ENCODE measurements at places on chromosomes 7 and 10.

DNA sequence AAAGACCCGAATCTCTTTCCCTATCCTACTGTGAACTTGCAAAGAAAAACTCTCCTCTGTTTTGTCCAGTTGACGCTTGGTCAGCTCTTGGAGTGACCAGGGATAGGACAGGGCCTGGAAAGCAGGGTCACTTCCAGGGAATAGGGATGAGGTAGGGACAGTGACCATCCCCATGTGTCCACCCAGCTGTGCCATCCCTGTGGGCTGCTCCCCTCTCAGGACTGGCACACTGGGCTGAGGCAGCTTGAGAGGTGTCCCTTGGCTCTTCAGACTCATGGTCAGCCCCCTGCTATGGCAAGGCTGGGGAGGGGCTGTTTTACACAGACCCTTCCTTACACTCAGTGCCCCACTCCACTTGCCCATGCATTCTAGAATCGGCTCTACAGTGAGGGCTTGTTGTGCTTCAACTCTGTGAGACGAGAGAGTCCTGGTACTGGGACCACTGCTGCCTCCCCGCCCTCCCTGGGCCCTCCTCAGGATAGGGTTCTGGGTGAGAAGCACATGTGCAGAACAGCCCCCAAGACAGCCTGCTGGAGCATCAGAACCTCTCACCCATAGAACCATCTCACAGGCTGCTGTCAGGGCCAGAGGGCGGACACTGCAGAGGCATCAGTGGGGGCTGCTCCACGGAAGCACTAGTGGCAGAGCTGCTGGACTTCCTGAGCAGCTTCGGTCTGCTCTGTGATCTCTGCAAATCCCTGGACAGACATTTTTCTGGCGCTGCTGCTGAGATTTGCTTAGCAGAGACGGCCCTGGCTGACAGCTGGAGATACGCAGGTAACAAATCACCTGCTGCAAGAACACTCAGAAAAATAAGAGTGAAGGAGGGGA lies 202.8 kb upstream of the CXCL12 start:
- DNase-seq = no peak

DNA sequence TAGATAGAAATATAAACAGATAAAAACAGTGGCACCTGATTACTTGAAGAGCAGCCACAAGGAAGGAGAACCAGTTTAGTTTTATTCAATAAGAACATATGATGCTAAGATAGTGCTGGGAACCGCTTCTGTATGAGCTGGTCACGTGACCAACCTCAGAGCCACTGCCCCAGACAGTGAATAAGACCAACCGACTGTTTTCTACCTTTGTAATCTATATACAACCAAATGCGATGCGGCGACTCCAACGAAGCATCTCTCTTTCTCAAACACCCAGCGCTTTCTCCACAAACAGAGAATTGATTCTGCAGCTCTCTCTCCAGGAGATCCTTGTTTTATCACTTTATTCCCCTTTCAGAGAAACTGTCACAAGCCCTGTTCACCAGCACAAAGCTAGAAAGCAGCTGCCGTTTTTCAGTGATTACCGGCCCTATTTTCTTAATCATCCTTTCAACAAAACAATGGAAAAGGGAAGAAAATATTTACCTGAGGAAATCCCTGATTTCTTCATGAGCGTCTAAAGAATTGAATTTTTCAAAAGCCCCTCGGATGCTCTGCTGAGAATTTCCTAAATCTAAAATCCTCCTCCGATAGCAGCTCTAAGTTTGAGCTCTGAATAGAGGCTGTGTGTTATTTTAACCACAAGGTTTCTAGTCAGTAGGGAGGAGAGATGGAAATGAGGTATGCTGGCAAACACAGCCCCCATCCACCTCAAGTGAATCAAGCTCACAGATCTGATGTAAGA lies 55.7 kb upstream of the JCAD start:
- DNase-seq = peak; percentile 71

DNA sequence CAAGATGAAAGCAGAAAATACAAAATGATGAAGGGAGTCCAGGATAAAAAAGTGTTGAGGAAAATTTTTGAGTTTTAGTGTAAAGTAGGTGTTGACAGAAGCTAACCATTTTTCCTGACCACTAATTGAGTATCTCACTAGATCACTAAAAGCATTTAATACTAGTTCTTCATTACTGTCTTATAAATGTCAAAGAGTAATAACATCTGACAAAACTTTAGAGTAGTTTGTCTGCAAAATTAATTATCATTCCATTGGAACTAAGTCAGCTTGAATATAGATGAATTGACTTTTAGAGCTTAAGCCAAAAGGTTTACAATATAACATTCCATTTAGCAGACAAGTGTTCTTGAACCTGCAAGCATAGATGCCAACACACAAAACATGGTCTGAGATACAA lies 232.9 kb downstream of the FOXP2 start:
- DNase-seq = no peak

GRCh38 chr10:87635498-87636312 lies 24.0 kb upstream of the PAPSS2 start:
- no peak for DNase-seq

DNA sequence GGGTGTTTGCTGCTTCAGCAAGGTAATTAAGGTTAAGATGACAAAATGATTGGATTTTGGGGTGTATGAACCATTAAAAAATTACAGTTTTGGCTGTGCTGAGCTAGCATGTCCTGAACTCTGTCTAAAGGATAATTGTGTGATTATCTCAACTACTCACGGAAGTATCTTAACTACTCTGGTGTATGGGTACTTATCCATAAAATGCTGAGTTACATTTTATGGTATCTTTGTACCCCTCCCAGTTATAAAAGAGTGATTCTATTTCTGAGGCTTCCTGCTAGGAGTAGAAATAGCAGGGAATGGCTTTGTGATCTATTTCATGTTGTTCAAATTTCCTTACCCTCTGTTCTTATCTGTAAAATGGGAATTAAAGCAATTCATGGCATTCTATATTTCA lies 22.6 kb downstream of the CYP2C18 start:
- DNase-seq = no peak

DNA sequence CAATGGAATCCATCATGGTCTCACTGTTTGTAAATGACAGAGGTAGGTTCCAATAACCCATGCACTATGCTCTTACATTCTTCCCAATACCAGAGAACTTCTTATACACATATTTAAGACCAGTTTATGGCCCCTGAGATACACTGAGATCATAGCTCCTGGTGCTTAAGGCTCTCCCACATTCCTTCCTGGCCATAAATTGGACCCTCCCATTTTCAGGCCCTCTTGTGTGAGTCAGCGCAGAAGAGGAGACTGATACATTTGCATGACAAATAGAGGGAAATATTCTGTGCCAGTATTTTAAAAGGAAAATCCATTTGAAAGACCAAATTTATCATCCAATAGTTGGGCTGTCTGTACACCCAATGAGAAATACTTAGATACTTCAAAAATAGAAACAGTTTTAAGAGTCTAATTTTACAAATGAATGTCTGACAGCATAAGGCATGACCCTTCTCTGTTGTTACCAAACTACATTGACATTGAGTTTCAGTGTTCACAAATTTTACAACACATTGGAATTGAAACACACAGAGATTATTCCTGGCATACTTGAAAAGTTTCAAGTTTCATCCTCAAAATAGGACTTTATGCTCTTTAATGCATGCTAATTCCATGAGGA lies 35.3 kb downstream of the SLC16A9 start:
- DNase-seq = no peak

- no peak for DNase-seq
These were observed 132.6 kb upstream of the PDLIM1 start for GRCh38 chr10:95423164-95424005.

GRCh38 chr7:85229544-85229943 lies 42.7 kb upstream of the SEMA3D start:
- DNase-seq = no peak

DNA sequence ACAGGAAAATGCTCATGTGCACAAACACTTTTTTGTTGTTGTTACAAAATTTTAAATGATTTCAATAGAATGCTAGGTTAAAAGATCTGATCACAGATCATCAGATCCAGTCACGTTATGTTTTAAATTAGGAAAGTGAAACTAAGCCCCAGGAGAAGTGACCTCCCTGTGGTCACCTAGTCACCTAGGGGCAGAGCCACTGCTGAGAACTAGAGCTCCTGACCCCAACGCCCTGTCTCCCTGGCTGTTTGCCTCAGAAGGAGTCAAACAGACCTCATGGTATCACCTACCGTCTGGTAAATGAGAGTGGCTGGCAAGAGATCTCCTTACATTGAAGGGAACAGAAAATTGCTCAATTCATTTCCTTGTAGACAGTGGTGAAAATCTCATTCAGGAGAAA lies 447.3 kb downstream of the ADRA2A start:
- no peak for DNase-seq

- DNase-seq = no peak
These were observed 46.5 kb upstream of the RSU1 start for GRCh38 chr10:16863766-16864165.

DNA sequence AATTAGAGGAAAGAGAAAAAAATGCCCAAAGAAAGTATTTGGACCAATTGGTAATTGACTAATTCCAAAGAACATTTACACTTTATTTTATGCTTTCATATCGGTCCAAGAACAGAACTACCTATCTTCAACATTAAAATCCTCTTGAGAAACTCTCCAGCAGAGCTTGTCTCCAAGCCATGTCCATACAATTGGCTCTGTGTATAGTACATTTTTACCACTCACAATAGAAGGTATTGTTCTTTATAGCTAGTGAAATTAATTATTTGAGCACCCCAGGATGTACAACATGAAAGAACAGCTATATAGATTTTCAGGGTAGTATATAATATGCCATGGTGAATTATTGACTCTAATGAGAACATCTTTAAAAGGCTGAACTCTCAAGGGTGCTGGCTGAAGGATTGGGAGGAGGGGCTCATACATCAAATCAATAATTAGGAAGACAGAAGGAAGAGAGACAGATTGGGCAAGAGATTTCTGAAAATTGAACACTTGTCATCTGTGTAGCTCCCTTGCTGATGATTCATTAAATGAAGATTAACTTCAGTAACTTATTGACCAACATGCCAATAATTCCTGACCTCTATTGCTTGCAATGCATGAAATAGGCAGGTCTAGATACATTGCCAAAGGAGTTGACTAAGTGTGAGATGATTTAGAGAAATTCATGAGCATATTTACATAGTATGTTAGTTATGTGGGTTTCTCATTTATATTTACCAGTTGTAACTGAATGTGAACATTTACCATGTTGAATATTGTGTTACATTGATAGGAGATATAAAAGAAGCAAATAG lies 249.7 kb downstream of the MTERF1 start:
- no peak for DNase-seq

DNA sequence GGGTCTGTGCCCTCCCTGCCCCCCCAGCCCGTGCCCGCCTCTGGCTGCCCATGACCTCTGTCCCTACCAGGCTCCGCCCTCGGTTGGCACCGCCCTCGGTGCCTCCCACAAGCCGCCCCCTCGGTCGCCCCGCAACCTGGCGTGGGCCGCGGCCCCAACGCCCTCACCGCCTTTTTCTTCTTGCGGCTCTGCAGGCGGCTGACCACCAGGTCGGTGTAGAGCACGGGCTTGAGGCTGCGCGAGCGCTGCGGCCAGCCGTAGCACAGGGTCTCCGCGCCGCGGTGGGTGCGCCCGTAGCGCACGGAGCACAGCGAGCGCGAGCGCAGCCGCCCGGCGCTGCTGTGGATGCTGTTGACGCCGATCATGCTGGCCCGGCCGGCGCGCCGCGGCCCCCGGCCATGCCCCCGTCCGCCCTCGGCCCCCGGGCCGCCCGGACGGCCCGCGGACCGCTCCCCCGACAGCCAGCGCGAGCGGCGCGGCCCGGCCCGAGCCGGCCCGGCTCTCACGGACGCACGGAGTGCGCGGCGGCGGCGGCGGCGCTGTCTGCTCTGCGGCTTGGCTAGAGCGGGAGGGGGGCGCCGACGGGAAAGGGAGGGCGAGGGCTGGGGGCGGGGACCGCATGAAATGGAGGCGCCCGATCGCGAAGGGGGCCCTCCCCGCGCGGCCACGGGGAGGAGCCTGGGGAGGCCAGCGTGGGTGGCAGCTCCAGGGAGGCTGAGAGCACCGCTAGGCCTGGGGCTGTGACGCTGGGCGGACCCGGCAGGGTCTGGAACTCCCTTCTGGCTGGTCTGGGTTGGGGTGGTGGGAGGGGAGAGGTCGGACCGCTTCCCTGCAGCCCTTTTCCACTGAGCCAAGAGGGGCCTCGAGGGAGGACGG lies 9.6 kb downstream of the PSD start:
- peak; percentile 58 for DNase-seq

DNA sequence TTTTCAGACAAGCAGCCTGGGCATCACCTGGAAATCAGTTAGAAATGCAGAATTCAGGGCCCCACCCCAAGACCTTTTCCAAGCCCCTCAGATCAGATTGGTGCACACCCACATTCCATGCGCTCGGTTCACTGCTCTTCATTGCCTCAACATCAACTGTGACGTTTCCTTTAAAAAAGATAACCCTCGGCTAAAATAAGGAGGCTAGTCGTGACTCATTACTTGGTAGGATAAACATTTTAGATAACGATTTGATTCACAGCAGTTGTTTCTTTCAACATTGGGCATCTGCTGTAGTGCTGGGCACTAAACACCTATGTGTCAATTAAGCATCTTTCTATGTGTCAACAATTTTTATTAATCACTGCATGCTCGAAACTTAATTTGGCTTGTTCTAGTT lies 191.1 kb upstream of the LRGUK start:
- no peak for DNase-seq

- DNase-seq = no peak
These were observed 21.4 kb downstream of the SORBS1 start for GRCh38 chr10:95539560-95540284.

DNA sequence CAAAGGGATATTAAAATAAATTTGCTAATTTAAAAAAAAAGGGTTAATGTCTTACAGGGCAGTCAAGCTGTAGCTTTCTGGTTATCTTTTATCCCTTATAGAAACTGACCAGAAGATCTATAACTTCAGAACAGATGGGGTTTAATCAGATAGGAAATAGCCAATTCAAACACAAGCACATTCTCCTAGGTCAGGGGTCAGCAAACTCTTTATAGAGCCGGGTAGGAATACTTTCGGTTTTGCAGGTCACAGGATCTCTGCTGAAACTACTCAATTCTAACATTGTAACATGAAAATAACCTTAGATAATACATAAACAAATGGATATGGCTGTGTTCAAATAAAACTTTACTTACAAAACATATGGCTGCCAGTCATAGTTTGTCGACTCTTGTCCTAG lies 479.8 kb downstream of the ADRA2A start:
- no peak for DNase-seq

- DNase-seq = no peak
These were observed 39.6 kb downstream of the TSPAN15 start for GRCh38 chr10:69490876-69491275.

- DNase-seq = no peak
These were observed 28.8 kb upstream of the SNX13 start for GRCh38 chr7:17968791-17969715.

GRCh38 chr7:139049111-139049510 lies 13.3 kb upstream of the ZC3HAV1L start:
- DNase-seq = no peak

Data from NCI-H146 (cell line).